T-cell (primary cell): ENCODE measurements at places on chromosomes 6 and 20.

DNA sequence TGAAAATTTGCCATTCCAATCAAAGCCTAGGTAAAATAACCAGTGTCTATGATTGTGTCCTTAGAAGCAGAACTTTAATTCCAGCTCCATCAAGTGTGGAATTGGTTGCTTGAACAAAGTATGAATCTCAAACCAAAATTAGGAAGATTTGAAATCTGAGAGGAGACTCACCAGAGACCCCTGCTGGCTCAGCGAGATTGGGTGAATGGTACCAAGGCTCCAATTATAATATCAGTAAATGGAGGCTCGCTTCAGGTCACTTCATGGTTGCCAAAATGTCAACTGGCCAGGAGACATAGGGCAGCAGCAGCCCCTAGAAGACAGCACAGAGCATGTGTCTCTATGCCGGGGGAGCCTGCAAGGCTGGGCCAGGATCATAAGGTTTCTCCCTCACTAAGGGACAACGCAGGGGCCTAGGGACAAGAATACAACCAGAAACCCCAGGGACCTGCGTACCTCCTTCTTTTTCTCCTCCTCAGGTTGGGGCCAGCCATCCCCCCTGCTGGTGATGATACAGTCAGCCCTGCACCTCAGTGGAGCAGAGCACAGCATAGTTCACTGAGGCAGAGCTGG is 14.0 kb downstream of the RBL1 start:
- DNase-seq: peak; percentile 48

- DNase-seq: no peak
Observed at GRCh38 chr6:44176130-44176761, 17.6 kb downstream of the CAPN11 start.

DNA sequence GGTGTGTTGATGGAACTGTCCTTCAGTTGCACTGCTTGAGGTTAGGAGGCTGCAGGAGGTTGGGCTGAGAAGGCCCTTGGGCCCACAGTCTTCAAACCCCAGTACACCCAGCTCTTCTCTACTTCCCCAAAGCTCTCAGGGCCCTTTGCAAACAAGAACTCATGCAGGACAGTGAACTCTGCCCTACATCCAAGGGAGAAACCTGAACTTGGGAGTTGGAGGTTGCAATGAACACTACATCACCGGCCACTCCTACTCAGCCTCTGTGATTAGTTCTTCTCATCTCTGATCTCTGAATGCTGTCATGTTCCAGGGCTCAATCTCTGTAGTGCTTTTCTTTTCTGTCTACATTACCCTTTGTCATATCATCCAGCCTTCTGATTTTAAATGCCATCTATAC is 148.5 kb upstream of the PDE7B start:
- DNase-seq: no peak

DNA sequence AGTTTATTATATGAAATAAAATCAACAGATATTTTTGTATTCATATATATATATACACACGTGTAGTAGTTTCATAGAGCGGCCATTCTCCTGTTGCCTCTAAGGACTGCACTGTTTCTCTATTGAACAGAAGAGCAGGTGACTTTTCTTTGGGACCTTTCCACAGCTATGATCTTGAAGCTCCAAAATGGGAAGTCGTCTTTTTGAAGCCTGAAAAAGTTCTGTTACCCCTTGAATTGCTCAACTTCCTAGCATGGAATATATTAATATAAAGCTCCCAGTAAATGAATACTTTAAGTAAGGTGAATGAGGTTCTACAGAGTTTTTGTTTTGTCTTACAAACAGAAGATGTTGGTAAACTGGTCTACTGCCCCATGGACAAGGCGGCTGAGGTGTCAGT is 42.2 kb upstream of the ADTRP start:
- no peak for DNase-seq

DNA sequence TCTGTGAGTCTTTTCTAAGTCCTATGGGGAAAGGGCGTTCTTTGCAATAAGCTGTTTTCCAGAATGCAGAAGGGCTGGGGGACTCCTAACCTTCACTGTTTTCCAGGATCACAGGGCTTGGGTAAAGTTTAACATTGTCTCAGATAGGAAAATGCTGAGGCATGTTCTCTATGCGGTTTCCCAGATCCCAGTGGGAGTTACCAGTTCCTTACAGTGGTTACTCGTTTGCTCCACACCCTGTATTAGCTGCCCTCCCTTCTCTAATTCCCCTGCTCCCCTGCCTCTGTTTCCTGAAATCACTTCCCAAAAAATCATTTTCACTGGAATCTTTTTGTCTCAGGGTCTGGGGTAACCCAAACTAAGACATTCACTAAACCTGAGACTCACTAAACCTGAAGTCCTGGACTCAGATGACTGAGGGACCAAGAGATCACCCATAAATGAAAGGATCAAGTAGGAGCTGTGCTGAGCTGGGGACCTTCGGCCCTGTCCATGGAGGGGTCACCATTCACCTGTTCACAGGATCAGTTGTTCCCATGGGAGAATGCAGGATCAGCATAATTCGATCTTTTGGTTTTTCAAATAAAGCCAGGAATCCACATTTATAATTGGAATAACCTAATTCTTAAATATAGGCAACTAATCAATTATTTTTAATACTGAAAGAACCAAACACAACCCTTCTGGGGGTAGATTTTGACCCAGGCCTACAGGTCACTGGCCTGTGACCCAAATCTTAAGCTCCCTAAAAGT is 76.2 kb downstream of the ISM1 start:
- no peak for DNase-seq

GRCh38 chr6:148709577-148709976 is 37.3 kb upstream of the UST start:
- DNase-seq: no peak

DNA sequence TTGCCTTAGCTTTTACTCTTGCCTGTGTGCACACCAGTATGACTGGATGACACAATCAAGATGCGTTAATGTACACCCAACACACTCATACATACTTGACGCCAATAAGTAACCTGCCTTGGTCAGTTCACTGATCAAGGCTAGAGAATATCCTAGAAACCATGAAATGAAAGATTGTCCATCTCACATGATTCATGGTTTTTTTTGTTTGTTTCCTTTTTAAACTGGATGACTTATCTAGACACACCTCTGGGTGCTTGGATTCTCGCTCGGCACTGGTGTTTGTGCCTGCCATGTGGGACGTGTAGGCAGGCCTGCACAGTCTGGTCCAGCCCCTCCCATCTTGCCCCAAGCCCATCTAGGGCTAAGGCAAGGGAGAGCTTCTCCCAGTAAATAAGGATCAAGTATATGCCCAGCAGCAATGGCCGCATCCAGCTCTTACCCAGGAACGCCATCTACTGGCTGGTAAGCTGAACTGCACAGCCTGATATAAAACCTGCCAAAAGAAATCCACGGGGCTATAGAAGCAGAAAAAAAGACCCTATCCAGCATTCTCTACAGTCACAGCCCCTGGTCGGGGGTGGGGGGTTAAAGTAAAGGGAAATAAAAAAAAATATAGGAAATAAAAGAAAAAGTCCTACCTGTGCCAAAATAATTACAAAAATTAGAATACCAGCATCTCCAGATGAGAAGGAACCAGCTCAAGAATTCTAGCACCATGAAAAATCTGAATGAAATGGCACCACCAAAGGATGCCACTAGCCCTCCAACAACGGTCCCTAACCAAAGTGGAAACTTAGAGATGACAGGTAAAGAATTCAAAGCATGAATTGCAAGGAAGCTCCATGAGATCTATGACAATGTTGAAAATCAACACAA is 73.3 kb downstream of the OTOR start:
- DNase-seq: peak; percentile 4

DNA sequence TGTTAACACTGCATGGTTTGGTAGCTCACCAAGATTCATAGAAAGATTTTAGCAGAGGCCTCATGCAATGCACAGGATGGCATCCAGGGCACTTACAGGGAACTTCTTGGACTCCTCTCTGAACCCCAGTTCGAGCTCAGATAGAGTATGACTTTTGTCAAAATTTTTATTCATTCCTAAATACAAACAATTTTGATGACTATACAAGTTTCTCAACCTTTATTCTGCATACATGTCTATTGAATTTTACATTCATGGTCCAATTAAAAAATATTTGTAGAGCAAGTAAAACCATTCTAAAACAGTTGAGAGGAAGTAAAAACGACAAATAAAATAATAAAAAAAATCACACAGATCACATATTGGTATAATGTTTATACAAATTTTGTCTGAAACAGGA is 219.0 kb upstream of the MAN1A1 start:
- no peak for DNase-seq

DNA sequence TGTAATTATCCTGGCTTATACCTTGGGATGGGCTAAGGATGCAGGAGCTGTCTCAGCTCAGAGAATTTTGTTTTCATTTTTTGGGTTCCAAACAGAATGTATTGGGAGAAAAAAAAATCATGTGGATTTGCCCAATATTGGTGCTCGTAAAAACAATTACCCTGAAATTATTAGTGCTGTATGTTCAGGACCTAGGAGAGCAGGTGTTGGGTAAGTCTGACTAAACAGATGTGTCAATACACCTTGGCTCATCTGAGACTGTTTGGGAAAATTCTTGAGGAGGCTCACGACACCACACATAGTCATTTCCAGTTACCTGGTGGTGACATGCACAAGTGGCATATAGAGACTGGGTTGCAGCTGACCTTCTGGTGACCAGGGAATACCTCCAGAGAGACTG is 802.1 kb upstream of the FLRT3 start:
- DNase-seq: no peak

GRCh38 chr20:10280018-10280908 is 61.6 kb downstream of the SNAP25 start:
- no peak for DNase-seq

DNA sequence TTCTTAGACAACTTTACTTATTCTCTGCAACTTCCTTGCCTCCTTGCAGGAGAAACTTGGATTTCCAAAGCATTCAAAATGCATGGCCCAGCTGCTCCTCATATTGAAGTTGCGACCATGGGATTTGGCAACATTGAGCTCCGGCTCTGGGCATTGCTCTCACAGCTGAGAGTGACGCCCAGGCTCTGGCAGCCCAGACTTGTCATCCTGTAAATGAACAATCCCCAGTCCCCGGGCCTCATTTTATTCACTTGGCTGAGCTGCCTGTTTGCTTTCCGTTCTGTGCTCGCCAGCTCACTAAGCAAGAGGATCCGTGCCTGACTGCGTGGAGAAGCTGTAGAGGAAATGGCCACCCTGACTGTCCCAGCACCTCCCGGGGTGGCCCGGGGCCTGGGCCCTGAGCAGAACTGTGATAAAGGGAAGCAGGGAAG is 119.5 kb upstream of the CD93 start:
- DNase-seq: no peak

- DNase-seq: no peak
Observed at GRCh38 chr6:5094327-5094726, 9.2 kb downstream of the PPP1R3G start.

GRCh38 chr6:43393602-43394001 is 24.2 kb upstream of the ZNF318 start:
- DNase-seq: no peak

DNA sequence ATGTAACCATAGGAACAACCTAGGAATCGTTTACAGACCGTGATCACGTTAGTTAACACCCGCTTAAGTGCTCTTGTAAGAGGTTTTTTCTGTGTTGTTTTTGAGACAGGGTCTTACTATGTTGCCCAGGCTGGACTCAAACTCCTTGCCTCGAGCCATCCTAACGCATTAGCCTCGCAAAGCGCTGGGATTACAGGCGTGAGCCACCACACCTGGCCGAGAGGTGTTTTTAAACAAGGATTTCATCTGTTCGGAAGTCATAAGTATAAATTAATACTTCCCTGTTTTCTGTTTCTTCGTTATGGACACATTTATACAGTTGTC is 727 bp downstream of the MRS2 start:
- DNase-seq: peak; percentile 10
